ENCODE measurements at places on chromosomes 11 and 22.

GRCh38 chr11:75191330-75191717, 40.4 kb downstream of the SLCO2B1 start:
- no peak for DNase-seq

DNA sequence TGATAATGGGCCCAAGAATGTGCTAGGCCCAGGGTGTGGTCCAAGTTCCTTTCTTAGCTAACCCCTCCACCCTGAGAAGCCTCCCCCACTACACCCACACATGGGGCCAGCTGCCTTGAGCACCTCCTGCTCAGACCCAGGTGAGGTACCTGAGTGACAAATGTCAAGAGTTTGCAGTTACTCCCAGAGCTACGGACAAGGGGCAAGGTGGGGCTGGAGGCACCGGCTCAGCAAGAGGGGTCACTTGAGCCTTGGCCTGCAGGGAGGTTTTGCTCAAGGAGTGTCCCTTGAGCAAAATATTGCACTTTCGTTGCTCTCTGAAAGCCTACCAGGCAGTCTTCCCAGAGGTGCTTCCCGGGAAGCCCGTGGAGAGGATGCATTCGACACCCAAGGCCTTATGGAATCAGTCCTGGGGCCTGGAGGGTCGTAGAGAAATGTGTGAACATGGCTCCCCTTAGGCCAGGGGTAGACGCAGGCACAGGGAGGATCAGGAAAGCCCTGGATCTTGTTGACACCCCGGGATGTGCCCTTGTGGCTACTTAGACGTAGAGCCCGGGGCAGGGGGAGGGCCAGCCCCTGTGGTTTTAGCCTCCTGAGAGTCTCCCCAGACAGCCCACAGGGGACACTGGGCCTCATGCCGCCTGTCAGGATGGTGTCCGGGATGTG, 114.2 kb downstream of the KCNQ1 start:
- no peak for DNase-seq

DNA sequence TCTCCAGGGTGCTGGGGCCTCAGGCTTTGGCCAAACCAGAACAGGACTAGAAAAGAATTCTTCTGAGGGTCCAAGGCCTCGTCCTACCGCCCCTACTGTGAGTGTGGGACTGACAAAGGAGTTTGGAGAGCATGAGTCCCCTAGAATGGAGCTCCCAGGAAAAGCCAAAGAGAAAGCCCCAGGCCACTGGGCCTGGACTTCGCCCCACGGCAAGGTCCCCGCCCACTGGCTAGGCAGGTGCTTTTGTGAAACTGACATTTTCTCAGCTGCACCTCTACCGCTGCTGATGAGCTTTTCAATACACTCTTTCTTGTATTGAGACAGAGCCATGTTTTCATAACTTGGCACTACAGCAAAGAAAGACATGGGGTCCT, 9.7 kb upstream of the FGF3 start:
- no peak for DNase-seq

GRCh38 chr11:76783896-76784813, 999 bp downstream of the TSKU start:
- peak; percentile 56 for DNase-seq

- no peak for DNase-seq
Observed at GRCh38 chr11:69822676-69823494, 3.7 kb upstream of the FGF3 start.

GRCh38 chr11:47000033-47000432, 63.5 kb downstream of the CSTPP1 start:
- no peak for DNase-seq

- no peak for DNase-seq
Observed at GRCh38 chr11:1959786-1960185, 12.7 kb downstream of the MRPL23 start.

Data from A673 (cell line).